ENCODE measurements at places on chromosomes 12 and 14.

- no peak for DNase-seq
Measured at GRCh38 chr14:36583242-36583892, 953 bp upstream of the NKX2-8 start.

DNA sequence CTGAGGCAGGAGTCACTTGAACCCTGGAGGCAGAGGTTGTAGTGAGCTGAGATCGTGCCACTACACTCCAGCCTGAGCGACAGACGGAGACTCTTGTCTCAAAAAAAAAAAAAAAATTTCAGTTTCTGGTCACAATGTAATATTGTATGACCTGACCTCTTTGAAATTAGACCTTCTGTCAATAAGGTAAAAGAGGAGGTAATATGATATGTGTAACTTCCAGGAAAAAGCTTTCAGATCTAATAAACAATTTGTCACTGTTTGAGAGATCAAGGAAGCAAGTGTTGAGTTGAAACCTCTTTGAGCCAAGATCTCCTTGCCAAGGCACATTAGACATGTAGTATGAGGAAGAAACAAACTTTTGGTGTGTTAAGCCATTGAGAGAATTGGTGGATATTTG is 101.7 kb upstream of the ATF7IP start:
- DNase-seq: no peak

- DNase-seq: no peak
Measured at GRCh38 chr14:38405851-38406635, 150.2 kb upstream of the CLEC14A start.

DNA sequence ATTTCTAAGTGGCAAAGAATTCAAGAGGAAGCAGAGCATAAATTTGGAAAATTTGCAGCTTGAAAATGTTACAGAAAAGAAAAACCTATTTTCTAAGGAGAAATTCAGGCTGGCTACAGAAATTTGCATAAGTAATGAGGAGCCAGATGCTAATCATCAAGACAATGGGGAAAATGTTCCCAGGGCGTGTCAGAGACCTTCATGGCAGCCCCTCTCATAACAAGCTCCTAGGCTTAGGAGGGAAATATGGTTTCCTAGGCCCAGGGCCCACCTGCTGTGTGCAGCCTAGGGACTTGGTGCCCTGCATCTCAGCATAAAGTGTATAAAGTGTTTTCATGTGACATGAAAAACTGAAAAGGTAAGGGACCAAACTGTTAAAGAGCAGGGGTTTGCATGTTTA is 1796.3 kb upstream of the FLRT2 start:
- DNase-seq: no peak

- DNase-seq: no peak
Measured at GRCh38 chr12:48388460-48388859, 37.7 kb upstream of the ZNF641 start.

DNA sequence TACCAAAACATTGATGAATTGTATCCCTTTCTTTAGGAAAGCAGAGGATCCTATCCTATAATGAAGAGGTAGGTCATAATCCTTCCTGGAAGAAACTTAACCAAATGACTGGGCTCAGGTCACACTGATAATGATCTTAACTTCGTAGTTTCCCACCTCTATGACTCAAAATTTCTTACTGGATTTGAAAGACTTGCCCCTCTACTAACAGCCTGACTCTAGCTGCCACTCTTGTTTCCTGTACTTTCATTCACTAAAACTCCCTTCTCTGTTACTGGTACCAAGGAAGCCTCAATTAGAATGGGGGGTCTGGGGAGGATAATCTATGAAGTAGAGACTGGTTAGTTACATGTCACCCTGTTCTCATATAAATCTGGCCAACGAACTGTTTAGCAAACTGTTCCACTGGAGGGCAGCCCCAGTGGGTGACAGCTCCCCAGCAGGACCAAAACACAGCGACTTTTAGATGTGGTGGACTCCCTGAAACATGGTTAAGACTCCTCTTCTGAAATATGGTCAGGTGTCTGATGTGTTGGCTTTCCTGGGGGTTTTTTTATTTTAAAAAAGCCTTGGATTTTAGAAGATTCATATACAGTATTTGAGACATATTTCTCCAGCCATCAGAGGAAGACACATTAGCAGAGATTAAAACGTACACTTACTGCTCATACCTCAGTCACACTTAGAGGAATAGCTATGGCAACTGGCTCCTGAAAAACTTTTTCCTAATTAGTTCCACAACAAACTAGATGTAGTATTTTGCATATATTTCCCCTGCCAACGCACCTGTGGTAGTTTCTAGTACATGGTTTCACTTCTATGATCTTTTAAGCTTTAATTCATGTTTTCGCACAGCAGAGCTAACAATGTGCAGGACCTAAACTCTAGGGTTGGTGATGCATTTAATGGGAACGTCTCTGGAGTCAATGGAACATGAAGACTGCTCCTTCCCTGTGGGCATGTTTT is 72.3 kb downstream of the ACADS start:
- DNase-seq: no peak

DNA sequence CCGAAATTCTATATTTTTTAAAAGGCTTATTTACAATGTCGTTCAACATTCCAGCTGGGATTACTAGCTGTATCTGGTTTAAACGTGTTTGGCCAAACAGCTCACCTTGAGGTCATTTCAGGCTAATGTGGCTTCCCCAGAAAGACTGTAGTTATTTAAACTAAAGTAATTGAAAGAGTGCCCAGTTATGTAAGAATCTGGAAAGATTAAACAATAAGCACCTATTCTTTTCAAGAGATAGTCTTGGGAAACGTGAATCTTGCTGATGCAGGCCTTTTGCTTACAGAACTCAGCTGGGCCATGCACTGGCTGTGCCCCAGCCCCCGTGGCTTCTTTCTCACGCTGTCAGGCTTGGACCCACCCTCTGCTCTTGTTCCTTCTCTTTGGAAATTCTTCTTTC is 24.4 kb downstream of the GLRX5 start:
- DNase-seq: no peak

DNA sequence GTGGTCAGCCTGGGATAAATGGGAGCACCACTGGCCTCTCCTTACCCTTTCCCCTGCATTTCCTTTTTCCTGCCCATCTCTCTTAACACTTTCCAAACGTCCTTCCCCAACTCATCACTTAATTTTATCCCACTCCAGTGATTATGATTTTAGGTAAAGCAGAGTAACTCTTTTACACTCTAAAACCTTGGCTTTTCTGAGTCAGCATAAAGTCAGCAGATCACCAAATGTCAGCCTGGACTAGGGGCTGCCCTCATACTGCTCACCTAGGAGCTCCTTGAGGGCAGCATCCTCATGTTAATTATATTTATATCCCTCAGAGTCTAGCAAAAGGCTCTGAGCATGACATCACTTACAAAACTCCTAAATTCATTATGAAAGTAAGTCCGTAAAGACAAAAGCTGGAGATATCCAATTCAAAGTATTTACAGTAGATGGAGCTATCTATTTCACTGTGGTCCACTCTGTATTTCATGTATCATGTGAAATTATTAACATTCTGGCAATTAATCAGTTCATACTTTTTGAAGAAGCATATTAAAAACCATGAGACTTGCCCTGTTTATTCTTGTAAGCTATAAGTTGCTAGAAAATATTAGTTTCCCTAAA is 17.0 kb upstream of the DICER1 start:
- no peak for DNase-seq

- no peak for DNase-seq
Measured at GRCh38 chr12:56677680-56678079, 10.4 kb downstream of the PTGES3 start.

GRCh38 chr12:92543840-92544239 is 158.9 kb upstream of the PLEKHG7 start:
- no peak for DNase-seq

DNA sequence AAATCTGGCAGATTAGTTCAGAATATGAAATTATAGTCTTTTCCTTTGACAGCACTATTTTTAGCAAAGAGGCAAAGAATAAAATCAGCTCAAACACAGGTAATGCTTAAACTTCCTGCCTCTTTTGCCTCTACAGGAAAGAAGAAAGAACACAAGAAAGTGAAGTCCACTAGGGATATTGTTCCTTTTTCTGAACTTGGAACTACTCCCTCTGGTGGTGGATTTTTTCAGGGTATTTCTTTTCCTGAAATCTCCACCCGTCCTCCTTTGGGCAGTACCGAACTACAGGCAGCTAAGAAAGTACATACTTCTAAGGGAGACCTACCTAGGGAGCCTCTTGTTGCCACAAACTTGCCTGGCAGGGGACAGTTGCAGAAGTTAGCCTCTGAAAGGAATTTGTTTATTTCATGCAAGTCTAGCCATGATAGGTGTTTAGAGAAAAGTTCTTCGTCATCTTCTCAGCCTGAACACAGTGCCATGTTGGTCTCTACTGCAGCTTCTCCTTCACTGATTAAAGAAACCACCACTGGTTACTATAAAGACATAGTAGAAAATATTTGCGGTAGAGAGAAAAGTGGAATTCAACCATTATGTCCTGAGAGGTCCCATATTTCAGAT is 17.4 kb downstream of the TMPO start:
- no peak for DNase-seq

DNA sequence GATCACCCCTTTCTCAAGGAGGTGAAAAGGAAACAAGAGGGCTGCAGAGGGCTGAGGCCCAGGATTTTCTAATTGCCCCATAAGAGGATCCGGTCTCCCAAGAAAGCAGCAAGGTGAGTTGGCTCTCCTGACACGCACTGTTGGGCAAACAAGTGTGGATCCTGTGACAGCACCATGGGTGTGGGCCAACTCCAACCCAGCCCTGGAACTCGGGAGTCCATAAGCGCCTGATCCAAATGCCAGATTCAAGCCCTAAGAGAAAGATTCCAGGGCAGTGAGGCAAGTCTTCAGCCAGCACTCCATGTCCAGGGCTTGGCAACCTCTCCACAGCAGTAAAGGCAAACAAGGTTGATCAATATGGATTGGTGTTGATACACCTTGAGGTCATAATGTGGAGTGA is 33.1 kb downstream of the KCNA5 start:
- DNase-seq: no peak

GRCh38 chr14:21142357-21142756 is 13.5 kb downstream of the OR5AU1 start:
- no peak for DNase-seq

GRCh38 chr12:76007640-76008039 is 23.9 kb downstream of the PHLDA1 start:
- DNase-seq: no peak

DNA sequence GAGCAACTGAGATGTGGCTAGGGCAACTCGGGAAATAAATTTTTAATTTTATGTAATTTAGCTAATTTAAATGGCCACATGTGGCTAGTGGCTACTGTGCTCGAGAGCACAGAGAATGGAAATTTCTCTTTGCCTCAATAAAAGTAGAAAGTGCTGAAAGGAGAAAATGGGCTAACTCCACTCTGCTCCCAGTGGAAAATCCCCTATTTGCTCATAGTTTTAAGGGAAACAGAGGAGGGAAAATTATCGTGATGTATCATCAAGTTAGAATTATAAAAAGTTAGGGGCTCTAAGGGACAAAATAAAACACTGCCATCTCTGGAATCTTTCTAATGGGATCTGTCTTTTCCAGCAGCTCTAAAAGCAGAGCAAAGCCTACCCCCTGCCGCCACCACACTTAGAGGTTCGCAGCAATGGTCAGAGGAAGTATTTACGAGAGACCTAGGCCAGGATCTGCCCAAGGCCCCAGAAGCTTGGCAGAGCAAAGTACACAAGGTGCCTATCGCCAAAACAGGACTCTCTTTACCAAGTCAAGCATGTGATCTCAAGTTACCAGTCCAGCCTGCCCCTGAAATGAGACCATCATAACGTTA is 220.7 kb downstream of the PPM1H start:
- no peak for DNase-seq

- DNase-seq: no peak
Measured at GRCh38 chr12:122989874-122990419, 9.5 kb downstream of the ARL6IP4 start.

- DNase-seq: no peak
Measured at GRCh38 chr12:72207079-72207478, 65.1 kb upstream of the TRHDE start.

GRCh38 chr12:74537126-74537706 is 419 bp upstream of the ATXN7L3B start:
- DNase-seq: no peak

- DNase-seq: no peak
Measured at GRCh38 chr14:76716285-76716684, 45.0 kb upstream of the VASH1 start.

- DNase-seq: no peak
Measured at GRCh38 chr12:66500841-66501240, 178.0 kb downstream of the GRIP1 start.

- DNase-seq: no peak
Measured at GRCh38 chr14:101121508-101122139, 218.1 kb upstream of the RTL1 start.

- no peak for DNase-seq
Measured at GRCh38 chr12:109236257-109236656, 72.8 kb downstream of the FOXN4 start.

DNA sequence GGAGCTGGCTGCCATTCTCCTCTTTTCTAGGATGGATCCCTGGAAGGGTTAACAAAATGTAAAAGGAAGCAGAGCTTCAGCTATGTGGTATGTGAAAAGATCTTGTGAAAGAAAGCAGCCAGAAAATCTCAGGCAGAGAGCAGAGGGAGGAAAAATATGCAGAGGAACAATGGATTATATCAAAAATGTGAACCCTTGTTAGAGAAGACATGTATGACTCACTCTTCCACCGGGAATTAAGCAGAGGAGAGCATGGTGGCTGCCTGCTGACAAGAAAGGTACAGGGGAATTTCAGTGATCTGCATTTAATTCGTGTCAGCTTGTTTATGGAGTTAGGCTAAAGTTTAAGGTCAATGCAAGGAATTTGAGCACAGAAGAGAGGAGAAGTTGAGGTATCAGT is 46.3 kb downstream of the KCNA1 start:
- DNase-seq: no peak

DNA sequence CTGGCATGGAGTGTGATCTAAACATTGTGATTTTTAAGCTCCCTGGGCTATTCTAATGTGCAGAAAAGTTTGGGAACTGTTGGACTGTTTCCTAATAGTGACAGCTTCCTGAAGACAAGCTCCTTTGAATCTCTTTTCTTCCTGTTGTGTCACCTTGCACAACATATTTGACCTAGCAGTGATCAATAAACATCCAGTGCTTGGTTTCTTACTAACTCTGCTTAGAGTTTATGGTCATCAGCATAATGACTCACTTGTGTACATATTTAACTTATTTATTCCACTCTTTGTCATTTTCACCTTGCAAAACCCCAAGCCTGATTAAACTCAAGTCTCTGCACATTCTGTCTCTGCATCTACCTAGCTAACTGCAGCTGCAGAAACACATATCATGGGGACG is 27.3 kb upstream of the TBC1D30 start:
- DNase-seq: no peak

DNA sequence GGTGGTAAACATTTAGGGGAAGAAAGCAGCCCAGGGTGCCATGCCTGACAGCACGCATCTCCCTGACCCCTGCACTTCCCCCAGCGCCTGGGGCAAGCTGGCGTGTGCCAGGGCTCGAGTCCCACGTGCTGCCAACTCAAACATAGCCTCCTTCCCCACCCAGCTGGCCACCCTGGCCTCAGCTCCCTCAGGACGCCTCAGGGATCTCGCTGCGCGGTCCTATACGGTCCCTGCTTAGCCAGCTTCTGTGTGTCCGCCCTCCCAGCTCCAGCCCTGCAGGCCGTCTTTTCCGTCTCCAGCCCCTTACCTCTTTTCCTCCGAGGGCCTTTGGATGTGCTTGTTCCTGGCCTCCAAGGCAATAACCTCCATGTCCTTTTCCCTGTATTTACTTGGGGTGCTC is 71.0 kb downstream of the TESC start:
- DNase-seq: no peak
